ENCODE measurements at places on chromosomes 16 and 17.

GRCh38 chr17:12250973-12251372, 230.3 kb downstream of the MAP2K4 start:
- no peak for DNase-seq

- no peak for DNase-seq
Observed at GRCh38 chr17:43753493-43754129, 5.0 kb downstream of the SOST start.

- DNase-seq, result no peak
Observed at GRCh38 chr17:77002103-77003045, 134.2 kb downstream of the MGAT5B start.

- no peak for DNase-seq
Observed at GRCh38 chr17:34917381-34917780, 43.9 kb downstream of the CCT6B start.

- DNase-seq, result peak; percentile 75
Observed at GRCh38 chr17:43360376-43360738, 38.4 kb upstream of the ARL4D start.

DNA sequence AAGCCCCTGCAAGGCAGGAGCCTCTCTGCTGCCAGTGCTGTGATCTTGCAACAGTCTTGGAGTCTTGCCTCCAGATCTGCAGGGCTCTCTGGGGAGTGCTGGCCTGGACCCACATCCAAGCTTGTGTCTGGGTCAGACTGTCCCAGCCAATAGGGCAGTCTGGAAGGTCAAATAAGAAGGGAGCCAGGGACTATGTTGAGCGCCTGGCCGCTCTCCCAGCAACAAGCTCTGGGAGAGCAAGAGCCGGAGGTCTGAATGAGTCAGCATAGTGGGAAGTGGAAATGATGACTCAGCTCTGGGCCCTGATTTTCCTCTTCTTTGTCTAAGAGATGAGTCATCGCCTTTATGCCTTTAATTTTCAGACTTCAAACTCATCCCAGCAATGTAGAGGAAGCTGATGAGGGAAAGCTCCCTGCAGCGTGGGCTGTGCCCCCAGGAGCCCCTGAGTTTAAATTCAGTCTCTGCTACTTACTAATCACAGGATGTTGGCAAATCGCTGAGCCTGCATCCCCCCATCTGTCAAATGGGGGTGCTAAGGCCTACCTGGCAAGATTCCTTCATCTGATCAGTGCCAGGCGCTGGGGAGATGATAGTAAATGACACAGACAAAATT, 43.6 kb upstream of the HAPSTR1 start:
- DNase-seq, result peak; percentile 53

GRCh38 chr16:81639931-81640680, 139.0 kb upstream of the PLCG2 start:
- no peak for DNase-seq

GRCh38 chr16:1495211-1495888, 2.2 kb downstream of the TELO2 start:
- DNase-seq, result no peak

DNA sequence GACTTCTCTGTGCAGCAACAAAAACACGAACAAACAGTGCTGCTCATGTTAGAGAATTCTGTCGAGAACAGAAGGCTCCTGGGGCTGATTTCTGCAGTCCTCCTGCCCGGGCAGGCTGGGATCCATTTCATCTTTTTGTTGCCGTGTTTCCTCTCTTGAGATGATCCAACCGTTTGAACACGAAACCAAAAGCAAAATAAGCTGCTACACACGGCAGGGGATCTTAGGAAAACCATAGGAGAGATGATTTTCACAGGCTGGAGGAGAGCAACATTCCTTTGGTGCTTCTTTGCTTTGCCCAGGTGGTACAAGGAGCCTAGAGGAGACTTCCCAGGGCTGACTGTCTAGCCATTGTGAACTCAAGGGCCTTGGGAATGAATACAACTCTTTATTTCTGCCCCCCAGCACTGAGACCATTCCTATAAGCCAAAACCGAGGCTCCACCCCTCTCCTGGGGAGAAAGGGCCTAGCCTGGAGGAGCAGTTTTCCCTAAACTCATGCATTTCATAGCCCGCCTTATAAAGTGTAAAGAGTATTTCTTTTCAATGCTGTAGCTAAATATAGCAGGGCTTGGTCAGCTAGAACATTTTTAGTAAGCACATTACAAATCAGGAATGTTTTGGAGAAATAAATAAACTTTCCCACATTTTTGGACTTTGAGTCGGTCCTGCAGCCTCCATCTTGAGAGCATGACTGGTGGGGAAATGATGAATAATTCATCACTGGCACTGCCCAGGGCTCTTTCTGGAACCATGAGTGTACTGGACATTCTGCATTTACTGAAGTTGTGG, 7.7 kb downstream of the FOXL1 start:
- DNase-seq, result no peak

DNA sequence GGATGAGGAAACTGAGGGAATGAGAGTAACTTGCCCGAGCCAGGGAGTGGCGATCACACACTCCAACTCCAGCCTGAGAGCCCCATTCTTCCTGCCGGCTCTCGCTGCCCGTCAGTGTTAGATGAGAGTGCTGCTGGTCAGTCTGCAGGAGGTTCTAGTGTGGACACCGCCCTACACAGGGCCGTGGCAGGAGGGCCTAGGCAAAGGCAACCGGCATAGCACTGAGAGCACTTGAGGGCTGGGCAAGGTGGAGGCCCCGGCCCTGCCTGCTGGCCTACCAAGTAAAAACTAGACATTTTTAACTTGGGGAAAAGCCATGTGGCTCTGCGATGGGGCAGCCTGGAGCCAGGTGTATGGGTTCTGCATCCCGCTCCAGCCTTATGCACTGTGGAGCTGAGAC, 354.8 kb downstream of the SEC14L1 start:
- no peak for DNase-seq

GRCh38 chr16:64615630-64616280, 506.1 kb downstream of the CDH11 start:
- no peak for DNase-seq

GRCh38 chr17:13055131-13055530, 37.3 kb upstream of the ELAC2 start:
- DNase-seq, result no peak

GRCh38 chr17:1975573-1975972, 49.6 kb downstream of the RTN4RL1 start:
- no peak for DNase-seq

DNA sequence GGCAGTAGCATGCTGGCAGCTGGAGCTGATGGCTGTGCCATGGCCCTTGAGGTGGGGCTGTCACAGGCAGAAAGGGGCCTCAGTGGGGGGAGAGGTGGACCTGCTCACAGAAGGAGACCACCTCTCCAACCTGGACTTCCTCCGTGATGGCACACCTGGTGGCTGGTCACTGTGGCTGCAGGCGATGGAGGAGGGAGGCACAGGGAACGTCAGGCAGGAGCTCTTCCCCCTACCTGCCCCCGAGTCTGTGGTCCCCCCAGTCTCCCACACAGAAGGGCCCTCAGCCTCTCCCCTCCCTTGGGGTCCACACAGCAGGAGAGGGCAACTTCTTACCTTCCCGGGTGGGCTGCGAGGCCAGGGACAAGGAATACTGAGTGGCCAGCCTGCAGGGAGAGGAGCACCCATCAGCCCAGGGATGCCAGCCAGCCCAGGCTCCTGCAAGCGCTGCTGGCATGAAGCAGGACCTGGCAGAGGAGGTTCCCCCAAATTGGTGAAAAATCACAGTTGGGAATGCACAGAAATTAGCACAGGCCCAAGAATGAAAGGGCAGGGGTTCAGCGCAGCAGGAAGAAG, 96.5 kb downstream of the GOSR1 start:
- DNase-seq, result no peak

- peak; percentile 37 for DNase-seq
Observed at GRCh38 chr17:48012151-48012520, 25.5 kb downstream of the COPZ2 start.

DNA sequence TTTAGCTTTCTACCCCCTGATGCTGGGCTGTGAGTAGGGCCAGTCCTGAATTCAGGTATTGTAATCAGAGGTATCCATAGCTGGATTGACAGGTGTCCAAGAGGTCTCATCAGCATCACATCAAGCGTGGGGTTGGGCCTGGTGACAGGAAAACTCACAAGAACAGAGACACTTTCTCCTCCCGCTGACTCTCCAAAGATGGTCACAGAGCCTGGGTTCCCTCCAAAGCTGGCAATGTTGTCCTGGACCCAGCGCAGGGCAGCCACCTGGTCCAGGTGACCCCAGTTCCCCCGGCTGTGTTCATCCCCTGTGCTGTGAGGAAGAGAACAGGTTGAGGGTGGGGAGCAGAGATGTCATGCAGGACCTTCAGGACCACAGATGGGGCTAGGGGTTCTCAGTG, 11.7 kb downstream of the CES1 start:
- no peak for DNase-seq

DNA sequence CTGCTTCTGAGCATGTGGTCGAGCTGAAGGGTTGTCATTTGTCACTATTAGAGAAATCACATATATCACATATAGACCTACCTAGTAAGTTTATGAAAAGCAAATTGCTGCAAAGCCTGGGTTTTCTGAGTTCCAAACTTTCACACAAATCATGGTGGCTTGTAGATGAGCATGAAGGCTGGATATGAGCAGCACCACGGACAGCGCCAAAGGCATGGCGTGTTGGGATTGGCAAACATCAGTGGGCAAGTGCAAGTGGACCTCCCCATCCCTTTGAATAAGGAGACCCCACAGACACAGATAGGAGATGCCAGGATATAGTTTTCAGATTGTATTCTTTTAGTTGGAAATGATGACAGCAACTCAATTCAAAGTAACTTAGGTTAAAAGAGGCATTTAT, 77.6 kb upstream of the CACNG3 start:
- DNase-seq, result no peak

- no peak for DNase-seq
Observed at GRCh38 chr16:6836766-6837165, 495.9 kb upstream of the RBFOX1 start.

DNA sequence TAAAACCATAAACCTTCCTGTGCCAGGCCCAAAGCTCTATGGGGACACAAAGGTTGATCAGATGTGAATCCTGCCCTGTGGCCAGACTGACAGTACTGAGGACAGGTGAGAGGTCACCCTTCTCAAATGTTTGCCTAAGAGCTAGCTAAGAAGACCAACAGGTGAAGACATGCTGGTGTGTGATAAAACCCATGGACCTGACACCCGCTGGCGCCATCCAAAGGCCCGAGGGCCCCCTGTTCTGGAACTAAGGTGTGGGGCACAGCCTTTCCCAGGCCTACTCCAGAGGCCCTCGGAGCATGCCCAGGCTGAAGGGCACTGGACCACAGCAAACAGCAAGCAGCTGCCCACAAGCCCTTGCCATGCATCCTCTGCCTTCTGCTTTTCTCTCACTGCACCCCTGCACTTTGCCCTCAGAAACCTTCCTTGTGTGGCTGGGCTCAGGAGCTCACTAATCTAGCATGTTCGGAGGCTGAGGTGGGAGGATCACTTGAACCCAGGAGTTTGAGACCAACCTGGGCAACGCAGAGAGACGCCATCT, 5.2 kb upstream of the CDK3 start:
- no peak for DNase-seq

GRCh38 chr16:24027466-24027865, 191.7 kb downstream of the PRKCB start:
- no peak for DNase-seq

GRCh38 chr16:3830625-3831254, 49.8 kb downstream of the CREBBP start:
- DNase-seq, result no peak

GRCh38 chr17:7023576-7024401, 939 bp downstream of the BCL6B start:
- DNase-seq, result peak; percentile 91

DNA sequence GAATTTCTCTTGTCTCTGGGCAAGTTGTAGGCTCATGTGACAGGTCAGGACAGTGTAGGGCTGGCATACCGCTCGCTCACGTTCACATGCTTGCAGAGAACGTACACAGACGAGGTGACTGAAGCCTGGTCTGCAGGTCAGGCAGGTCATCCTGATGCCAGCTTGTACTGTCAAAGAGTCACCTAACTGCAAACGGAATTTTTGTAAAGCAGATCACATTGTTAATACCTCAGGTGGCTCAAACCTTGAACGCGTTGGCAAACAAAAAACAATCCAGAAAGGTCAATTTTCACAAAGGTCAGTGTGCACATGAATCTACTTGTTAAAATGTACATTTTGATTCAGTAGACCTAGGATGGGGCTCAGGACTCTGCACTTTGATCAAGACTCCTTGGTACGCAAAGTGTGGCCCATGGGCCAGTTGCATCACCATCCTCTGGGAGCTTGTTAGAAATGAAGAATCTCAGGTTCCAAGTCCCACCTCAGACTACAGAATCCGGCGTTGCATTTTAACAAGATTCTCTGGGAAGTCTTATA, 28.6 kb downstream of the ANKRD40 start:
- DNase-seq, result no peak

GRCh38 chr16:87222335-87222734, 94.9 kb downstream of the C16orf95 start:
- no peak for DNase-seq

DNA sequence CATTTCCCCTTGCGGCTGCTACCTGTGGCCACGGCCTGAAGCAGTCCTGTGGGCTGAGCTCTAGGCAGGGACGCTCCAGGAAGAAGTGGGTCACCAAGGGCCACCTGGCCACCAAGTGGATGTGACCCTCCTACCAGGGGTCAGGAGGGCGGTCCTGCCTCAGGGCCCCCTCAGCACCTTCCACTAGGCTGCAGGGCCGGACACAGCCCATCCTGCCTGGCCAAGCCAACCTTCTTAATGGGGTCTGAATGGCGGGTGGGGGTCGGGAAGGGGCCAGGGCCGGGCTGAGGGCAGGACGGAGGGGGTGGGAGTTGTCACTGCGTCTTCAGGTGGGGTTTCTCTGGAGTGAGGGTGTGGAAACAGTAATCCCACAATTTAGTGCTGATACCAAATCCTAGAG, 13.2 kb upstream of the MLKL start:
- DNase-seq, result no peak

DNA sequence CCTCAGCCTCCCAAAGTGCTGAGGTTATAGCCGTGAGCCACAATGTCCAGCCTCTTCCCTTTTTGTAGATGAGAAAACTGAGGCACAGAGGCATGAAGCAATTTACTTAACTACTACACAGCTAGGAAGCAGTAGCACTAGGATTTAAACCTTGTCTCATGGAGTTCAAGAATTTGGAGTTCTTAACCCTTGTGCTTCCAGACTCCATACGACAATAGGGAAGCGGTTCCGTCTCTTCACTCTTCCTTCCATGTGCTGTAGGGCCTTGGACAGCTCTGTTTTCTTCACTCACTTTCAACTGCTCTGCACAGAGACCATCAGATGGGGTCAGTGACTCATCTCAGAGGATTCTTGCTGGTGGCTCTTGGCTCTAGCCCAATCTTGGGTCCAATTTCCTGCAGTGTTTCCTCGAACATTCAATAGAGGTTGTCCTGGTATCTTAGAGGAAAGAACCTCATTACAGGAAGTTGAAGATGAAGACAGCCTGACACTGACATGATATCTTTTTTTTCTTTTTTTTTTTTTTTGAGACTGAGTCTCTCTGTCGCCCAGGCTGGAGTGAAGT, 19.3 kb downstream of the ITGAL start:
- DNase-seq, result peak; percentile 20

GRCh38 chr16:57637965-57638364, 9.5 kb downstream of the ADGRG1 start:
- DNase-seq, result no peak

Data from activated T-cell treated with anti-CD3 and anti-CD28 coated beads for 4 hours (primary cell).